ENCODE measurements at places on chromosomes 6 and 20. TPM values are rescaled to one million over a fixed set of nuclear protein-coding genes. Genes with fewer than 3 reads are reported as not detected.

The ADTRP gene
- 0.87 TPM for total RNA-seq

The MAVS gene
- total RNA-seq: 12.4 TPM

The GSTA2 gene
- not detected for total RNA-seq

The BEND3 gene
- total RNA-seq: 1.3 TPM

The SMPDL3A gene
- total RNA-seq: 2.4 TPM

The SLC17A3 gene
- not detected for total RNA-seq

The TMEM217 gene
- total RNA-seq: 8.5 TPM

The TRIM15 gene
- total RNA-seq: not detected

The CDSN gene
- total RNA-seq: not detected

The ENTPD6 gene
- total RNA-seq: 51.4 TPM

The MAFB gene
- total RNA-seq: 3.0 TPM

The DEF6 gene
- total RNA-seq: 0.65 TPM

The SPACA1 gene
- total RNA-seq: not detected

The JPH2 gene
- under 0.01 TPM for total RNA-seq

The GJA10 gene
- not detected for total RNA-seq

The PRDM13 gene
- total RNA-seq: not detected

The TFAP2A gene
- total RNA-seq: not detected

The PTGIS gene
- 0.44 TPM for total RNA-seq

The MAS1 gene
- not detected for total RNA-seq

The SNAI1 gene
- 1.8 TPM for total RNA-seq

The C20orf144 gene
- under 0.01 TPM for total RNA-seq

The PMEPA1 gene
- 1.3 TPM for total RNA-seq

The OR2H2 gene
- not detected for total RNA-seq

The SMLR1 gene
- not detected for total RNA-seq

The ABHD16A gene
- total RNA-seq: 41.2 TPM

The ZNF165 gene
- 0.20 TPM for total RNA-seq

The ABHD16B gene
- total RNA-seq: not detected

The PPP1R3G gene
- 1.6 TPM for total RNA-seq

The B3GALT4 gene
- total RNA-seq: 6.5 TPM

The SDC4 gene
- total RNA-seq: 31.8 TPM

The PPP1R14C gene
- total RNA-seq: not detected

The FAM83D gene
- total RNA-seq: 24.2 TPM

The ZNF322 gene
- total RNA-seq: 14.3 TPM

The MYH7B gene
- under 0.01 TPM for total RNA-seq

The TMC2 gene
- not detected for total RNA-seq

The RCAN2 gene
- not detected for total RNA-seq

The OTOR gene
- not detected for total RNA-seq

The MAP3K5 gene
- 3.3 TPM for total RNA-seq

The HDGFL1 gene
- total RNA-seq: not detected

The MPIG6B gene
- total RNA-seq: not detected

The GDAP1L1 gene
- total RNA-seq: not detected

The CCN6 gene
- not detected for total RNA-seq

The NOTCH4 gene
- total RNA-seq: 9.1 TPM

The KIAA1755 gene
- total RNA-seq: not detected

The LIME1 gene
- total RNA-seq: 0.87 TPM

The HNF4A gene
- total RNA-seq: not detected

The FABP7 gene
- total RNA-seq: not detected

The KCNB1 gene
- under 0.01 TPM for total RNA-seq

The SLC17A2 gene
- not detected for total RNA-seq

The PTCRA gene
- total RNA-seq: not detected

The OVOL2 gene
- total RNA-seq: not detected

The C6orf15 gene
- total RNA-seq: not detected

The MYMX gene
- total RNA-seq: not detected

The XKR7 gene
- under 0.01 TPM for total RNA-seq

The PDCD2 gene
- total RNA-seq: 49.0 TPM

The PTK6 gene
- under 0.01 TPM for total RNA-seq

The CDYL gene
- total RNA-seq: 27.8 TPM

The SSTR4 gene
- not detected for total RNA-seq

The PCSK2 gene
- total RNA-seq: not detected

The SIM1 gene
- total RNA-seq: not detected

Measured in lung microvascular endothelial cell (primary cell).